ENCODE measurements at places on chromosomes 1 and 21.

DNA sequence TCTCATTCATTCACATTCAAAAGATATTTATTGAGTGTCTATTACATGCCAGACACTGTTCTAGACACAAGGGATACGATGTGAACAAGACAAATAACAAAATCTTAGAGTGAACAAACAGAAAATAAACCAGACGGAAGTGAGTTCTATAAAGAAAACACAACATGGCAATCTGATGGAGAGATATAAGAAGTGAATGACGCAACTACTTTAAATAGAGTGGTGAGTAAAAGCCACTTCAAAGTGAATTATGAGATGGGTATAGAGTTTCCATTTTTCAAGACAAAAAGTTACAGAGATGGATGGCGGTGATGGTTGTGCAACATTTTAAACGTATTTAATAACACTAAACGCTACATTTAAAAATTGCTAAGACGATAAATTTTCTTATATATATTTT, 75.4 kb downstream of the CEP170 start:
- DNase-seq, result no peak

- DNase-seq, result no peak
Observed at GRCh38 chr21:43957128-43957571, 55.0 kb upstream of the TRAPPC10 start.

DNA sequence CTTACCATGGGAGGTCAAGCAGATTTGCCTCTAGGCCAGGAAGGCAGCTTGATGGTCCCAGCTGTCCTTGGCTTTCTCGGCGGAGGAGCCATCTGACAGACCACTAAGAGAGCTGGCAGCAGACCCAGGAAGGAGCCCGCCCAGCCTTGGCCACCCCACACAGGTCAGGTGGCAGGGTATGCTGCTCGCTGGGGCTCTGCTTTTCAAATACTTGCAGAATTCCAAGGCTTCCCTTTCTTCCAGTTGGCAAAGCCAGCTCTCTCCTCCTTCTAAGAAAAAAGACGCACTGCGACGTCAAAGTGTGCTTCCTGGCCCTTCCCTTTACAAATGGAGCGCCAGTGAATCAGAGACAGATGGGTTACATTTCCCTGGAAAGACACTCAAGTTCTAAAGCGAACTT, 229.4 kb downstream of the CACNA1E start:
- DNase-seq, result no peak

GRCh38 chr1:94963864-94964263, 37.0 kb upstream of the CNN3 start:
- no peak for DNase-seq

DNA sequence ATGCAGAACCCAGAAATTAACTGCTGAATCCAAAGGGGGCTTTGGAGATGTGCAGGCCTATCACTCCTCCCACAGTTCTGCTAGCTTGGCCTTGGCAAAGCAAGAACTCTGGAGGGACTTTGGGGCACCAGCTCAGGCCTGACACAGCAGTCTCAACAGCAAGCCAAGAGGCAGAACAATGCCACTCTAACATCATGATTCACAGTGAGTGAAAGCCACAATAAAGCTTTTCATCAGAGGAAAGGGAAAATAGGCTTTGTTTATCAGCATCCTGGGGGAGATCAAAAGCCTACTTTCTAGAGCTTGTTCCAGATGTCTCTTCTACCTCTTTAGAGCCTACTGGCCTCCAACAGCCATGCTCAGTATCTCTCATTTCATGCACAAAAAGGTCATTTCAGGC, 283.4 kb downstream of the KCNH1 start:
- DNase-seq, result no peak

DNA sequence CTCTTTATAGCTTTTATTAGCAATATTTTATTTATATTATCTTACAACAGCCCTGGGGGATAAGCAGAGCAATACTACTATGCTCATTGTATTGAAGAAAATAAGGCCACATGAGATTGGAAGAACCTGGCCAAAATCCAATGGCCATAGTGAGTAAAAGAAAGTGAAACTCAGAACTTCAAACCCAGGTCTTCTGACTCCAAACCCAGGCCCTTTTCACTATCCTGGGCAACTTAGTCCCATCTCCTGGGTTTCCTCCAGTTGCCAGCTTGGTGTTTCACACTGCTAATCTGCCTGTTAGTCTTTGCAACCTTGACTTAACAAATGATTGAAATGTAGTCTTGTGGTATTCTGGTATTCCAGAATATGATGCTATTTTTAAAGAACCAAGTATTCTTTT, 22.4 kb upstream of the EXO1 start:
- DNase-seq, result no peak

- DNase-seq, result peak; percentile 68
Observed at GRCh38 chr1:109210058-109210457, 3.7 kb upstream of the SARS1 start.

DNA sequence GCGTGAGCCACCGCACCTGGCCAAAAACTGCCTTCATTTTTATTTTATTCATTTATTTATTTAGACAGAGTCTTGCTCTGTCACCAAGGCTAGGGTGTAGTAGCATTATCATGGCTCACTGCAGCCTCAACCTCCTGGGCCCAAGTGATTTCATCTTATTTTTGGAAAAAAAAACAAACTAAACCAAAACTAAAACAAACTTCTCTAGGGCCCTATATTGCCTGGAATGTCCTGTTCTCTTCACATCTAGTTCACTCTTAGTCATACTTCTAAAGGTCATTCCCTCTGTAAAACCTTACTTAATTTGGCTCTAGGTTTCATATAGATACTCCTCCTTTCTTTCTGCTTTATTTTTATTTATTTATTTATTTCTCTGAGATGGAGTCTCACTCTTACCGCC, 15.6 kb downstream of the RPS27 start:
- no peak for DNase-seq

DNA sequence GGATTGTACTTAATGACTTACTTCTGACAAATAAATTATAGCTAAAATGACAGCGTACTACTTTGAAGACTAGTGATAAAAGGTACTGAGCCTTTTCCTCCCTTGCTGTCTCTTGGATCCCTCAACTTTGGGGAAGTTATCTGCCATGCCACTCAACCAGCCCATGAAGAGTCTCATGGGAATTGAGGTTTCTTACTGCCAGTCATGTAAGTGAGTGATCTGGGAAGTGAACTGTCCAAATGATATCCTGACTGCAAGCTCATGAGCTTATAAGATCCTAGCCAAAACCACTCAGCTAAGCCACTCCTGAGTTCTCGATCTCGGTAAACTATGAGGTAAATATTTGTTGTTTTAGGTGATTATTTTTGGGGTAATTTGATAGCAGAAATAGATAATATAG, 247.8 kb downstream of the NCAM2 start:
- DNase-seq, result no peak

- DNase-seq, result no peak
Observed at GRCh38 chr1:243848165-243848857, 1.7 kb downstream of the AKT3 start.

GRCh38 chr1:115035652-115036051, 6.0 kb downstream of the TSHB start:
- no peak for DNase-seq

GRCh38 chr1:202860744-202861419, 28.1 kb downstream of the RABIF start:
- peak; percentile 85 for DNase-seq

DNA sequence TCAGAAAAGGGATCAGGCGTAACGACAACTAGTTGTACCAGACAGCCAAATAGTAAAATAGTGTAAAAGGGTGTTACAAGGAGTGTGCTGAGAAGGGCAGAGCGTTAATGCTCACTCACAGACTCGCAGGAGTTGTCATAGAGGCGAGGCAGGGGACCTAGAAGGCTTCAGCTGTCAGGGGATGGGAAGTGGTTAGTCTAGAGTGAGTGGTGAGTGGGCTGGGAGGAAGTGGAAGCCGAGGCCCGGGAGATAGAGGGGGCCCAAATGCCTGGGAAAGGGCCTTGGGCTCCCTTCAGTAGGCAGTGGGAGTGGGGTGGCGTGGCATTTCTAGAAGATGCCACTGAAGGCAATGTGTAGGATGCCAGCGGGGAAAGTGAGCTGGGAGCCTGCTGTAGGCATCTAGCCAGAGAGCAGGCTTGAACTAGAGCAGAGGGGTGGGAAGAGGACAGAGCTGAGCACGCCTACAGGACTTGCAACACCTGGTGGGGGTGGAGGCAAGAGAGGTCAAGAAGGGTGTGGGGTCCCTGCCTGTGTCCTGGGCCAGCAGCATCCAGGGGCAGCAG, 10.3 kb downstream of the SLC6A17 start:
- no peak for DNase-seq

GRCh38 chr1:12495725-12496124, 122.3 kb downstream of the DHRS3 start:
- no peak for DNase-seq

- no peak for DNase-seq
Observed at GRCh38 chr1:77228836-77229235, 9.6 kb upstream of the PIGK start.

GRCh38 chr21:17427831-17428483, 84.9 kb upstream of the CXADR start:
- no peak for DNase-seq

DNA sequence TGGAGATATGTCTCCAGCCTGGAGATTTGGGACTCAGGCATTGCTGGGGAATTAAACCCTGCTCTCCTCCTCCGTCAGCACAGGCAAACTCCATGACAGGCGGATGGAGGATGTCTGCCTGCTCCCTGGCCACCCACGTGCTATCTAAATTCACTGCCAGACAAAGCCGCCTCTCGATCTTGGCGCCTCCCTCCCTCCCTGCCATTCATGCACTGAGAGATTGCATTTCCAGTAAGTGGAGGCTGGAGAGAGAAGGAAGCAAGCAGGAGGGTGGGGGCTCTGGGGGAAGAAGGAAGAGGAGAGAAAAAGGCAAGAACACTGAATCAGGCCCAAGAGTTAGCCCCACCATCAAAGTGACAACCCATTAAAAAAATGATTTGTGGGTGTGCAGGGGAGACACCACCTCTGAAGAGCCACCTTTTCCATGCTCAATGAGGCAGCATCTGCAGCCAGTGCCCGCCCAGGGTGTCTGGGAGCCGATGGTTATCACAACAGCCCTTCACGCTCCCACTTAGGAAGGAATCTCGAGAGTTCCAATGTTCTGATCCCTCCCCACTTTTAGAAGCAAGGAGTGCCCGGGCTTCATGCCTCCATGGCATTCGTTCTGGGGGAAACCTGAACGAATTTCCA, 183.0 kb downstream of the HIVEP3 start:
- DNase-seq, result no peak

GRCh38 chr1:243325305-243325890, 69.6 kb downstream of the SDCCAG8 start:
- peak; percentile 36 for DNase-seq

DNA sequence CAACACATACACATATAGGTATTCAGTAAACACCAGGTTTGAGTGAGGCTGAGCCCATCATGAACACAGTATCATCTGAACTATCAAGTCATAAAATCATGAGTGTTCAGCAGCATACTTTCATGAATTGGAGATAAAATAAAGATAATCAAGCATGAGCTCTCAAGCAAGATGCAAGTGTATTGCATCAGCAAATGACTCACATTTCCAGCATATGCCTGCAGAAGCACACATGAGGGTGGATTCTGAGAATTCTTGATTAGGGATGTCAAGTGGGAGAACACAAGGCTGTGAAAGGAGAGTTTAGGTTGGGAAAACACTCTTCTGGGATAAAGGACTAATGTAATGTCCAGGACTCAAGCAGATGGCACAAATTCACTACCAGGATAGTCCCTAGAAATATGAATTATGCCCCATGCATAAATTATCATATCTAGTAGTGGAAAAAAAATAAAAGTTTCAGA, 299.2 kb downstream of the SRGAP2C start:
- peak; percentile 28 for DNase-seq

- no peak for DNase-seq
Observed at GRCh38 chr21:15935530-15935929, 205.7 kb downstream of the USP25 start.

- no peak for DNase-seq
Observed at GRCh38 chr1:185934476-185935189, 200.4 kb downstream of the HMCN1 start.

DNA sequence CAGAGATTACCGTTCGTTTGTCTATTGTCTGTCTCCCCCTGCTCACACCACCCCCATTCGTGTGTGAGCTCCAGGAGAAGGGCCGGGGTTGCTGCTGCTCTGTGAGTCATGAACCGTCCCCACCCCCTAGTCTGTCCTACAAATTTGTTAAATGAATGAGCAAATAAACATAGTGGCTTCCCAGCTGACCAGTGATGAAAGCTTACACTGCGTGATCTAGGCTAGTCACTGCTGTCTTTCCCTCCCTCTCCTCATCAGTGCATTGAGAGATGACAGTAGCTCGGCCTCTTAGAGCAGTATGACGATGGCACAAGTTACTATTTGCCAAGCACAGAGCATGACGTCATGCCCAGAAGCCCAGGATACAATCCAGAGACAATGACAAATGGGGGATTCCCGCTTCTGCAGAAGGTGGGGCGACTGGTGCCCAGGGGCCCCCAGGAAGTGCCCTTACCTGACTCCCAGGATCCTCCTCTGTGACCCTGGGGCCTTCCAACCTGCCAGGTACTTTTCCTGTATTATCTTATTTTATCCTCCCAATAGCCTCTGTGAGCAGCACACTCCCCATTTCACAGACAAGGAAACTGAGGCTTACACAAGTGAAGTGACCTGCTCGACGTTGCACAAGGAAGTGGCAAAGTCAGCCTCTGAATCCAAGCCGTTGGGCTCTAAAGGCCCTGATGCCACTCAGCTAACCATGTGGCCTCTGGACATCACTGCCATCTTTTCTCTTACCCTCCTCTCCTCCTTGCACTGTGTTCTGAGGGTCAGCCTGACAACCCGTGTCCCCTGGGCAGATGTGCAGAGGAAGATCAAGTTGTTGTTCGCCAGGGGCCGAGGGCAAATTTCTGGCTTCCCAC, 8.6 kb upstream of the EPHA2 start:
- DNase-seq, result peak; percentile 87

- no peak for DNase-seq
Observed at GRCh38 chr1:32592943-32593342, 53.7 kb downstream of the ZBTB8A start.

All from RWPE1 (cell line).